T-helper 1 cell treated with Interleukin-12 subunit alpha and Interleukin-12 subunit beta and Interleukin-4 antibody, amounts not matched to agents 30 ng/mL and 1 ng/mL, for 36 hours (primary cell): ENCODE measurements at places on chromosomes 6 and 20. TPM values are rescaled to one million over a fixed set of nuclear protein-coding genes. Genes with fewer than 3 reads are reported as not detected.

Gene PLG
- total RNA-seq: 1.2 TPM in 1 of 2 replicates, not detected in the other

Gene GOPC
- total RNA-seq: 24.2 and 26.7 TPM in 2 replicates

Gene NKAIN2
- total RNA-seq: not detected in 2 replicates

Gene NT5E
- total RNA-seq: 17.9 and 19.1 TPM in 2 replicates

Gene PEDS1
- total RNA-seq: 33.7 and 33.9 TPM in 2 replicates

Gene BPIFB1
- not detected in 2 replicates for total RNA-seq

Gene GPR6
- total RNA-seq: not detected in 2 replicates
